ENCODE measurements at places on chromosomes 12 and 14. TPM values are rescaled to one million over a fixed set of nuclear protein-coding genes. Genes with fewer than 3 reads are reported as not detected.
A peak's percentile ranks its signal among the peaks of the same experiment; 100 is the strongest.

The RNF41 gene
- 58.9 TPM for total RNA-seq

The NPFF gene
- total RNA-seq: not detected

The TDRD9 gene
- total RNA-seq: not detected

The CFAP251 gene
- 4.9 TPM for total RNA-seq

The PKP2 gene
- 3.5 TPM for total RNA-seq

The ANKRD33 gene
- not detected for total RNA-seq

The ADAM20 gene
- total RNA-seq: not detected

- H3K4me3 ChIP-seq: no peak overlapping the region
- H3K27me3 ChIP-seq: no peaks in the 10 kb centered on the region
- H3K36me3 ChIP-seq: no peaks in the 10 kb centered on the region
These were observed 16.7 kb downstream of the TMEM132D start for GRCh38 chr12:129887101-129887500.

GRCh38 chr12:34048714-34049113 lies 26.4 kb downstream of the ALG10 start:
- no peaks in the 10 kb centered on the region for H3K4me1 ChIP-seq
- H3K27me3 ChIP-seq: no peaks in the 10 kb centered on the region
- H3K4me3 ChIP-seq: no peak overlapping the region
- DNase-seq: no peak

DNA sequence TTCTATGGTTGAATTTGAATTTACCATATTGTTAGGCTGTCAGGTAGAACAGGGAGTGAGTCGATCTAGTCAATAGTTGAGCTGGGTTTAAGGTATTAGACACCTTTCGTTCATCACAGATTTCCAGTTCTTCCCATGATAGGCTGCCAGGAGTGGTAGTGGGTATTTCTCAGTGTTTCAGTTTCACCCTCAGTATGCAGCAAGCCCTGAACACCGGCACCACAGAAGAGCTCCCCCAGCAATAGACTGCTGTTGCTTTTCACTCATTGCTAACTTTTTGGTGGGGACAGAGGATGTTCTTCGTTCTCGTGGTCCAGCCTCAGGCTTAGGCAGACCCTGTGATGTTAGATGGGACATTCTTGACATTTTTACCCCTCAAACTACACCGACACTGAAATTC lies 164.6 kb downstream of the PTPRO start:
- H3K27ac ChIP-seq: no peak overlapping the region
- H3K4me3 ChIP-seq: no peak overlapping the region
- no peaks in the 10 kb centered on the region for H3K4me1 ChIP-seq
- H3K27me3 ChIP-seq: no peaks in the 10 kb centered on the region
- no peak for DNase-seq

GRCh38 chr14:33377596-33378390 lies 439.1 kb downstream of the NPAS3 start:
- no peak for DNase-seq
- no peak overlapping the region for H3K4me3 ChIP-seq
- no peaks in the 10 kb centered on the region for H3K36me3 ChIP-seq
- H3K27me3 ChIP-seq: no peaks in the 10 kb centered on the region
- H3K27ac ChIP-seq: no peak overlapping the region
- H3K4me1 ChIP-seq: no peaks in the 10 kb centered on the region

GRCh38 chr12:49824895-49825294 lies 3.3 kb downstream of the NCKAP5L start:
- H3K27me3 ChIP-seq: no peaks in the 10 kb centered on the region
- H3K27ac ChIP-seq: peak overlapping the region; percentile 90
- H3K4me1 ChIP-seq: peaks cover 54% of the 10 kb centered on the region
- H3K4me3 ChIP-seq: no peak overlapping the region
- DNase-seq: peak; percentile 41

- H3K4me1 ChIP-seq: no peaks in the 10 kb centered on the region
- DNase-seq: no peak
- no peak overlapping the region for H3K27ac ChIP-seq
- H3K4me3 ChIP-seq: no peak overlapping the region
- no peaks in the 10 kb centered on the region for H3K36me3 ChIP-seq
These were observed 84.2 kb upstream of the TMEM263 start for GRCh38 chr12:106871477-106871876.

DNA sequence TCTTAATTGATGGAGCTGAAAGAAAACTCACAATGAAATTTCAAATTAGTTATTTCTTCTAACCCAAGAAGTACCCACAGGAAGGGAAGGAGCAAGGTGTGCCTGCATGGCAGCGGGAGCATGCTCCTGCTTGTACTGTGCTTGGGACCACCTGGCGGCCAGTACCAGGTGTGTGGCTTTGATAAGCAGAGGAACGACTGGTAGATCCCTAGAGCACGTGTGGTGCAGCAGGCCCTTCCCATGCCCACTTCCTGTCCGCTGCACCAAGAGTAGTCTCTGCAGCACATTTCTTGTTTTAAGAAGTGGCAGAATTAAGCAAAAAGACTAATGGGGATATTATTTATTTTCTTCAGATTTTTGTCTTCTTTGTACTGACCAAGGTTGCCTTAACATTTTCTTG lies 122.3 kb upstream of the ATF1 start:
- no peak overlapping the region for H3K4me3 ChIP-seq
- no peaks in the 10 kb centered on the region for H3K27me3 ChIP-seq
- no peak for DNase-seq
- H3K4me1 ChIP-seq: peaks cover 9% of the 10 kb centered on the region

DNA sequence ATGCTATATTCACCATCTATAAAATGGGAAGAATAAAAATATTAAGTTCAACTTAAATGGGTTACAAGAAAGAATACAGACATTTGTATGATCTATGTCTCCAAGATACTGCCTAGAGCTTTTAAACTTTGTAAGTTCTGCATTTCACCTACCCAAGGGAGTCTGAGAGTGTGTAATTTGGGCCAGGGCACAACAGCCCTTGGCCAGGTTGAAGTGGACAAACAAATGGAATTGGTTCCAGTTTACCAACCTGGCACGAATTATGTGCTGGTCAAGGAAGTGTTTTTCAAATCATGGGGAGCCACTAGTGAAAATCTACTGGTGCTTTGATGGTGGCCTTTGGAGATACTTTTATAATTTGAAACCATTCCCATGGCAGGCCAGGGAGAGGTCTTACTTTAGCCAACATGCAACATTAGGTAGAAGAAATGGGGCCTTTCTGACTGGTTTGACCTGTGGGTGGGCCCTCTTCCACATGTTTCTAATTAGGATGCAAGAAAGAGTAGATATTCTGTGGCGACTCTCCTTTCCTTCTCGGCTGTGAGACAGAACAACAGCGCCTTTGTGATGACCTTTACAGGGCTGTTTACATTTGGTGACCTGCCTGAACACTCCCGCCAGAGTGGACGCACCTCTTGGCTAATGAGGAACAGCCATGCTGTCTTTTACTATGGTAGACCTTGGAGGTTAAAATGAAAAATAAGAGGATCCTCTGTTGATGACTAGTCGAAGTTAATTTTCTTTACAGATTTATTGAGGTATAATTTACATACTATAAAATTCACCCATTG lies 476.6 kb downstream of the ZFP36L1 start:
- no peaks in the 10 kb centered on the region for H3K36me3 ChIP-seq
- H3K27ac ChIP-seq: no peak overlapping the region
- H3K27me3 ChIP-seq: no peaks in the 10 kb centered on the region
- DNase-seq: no peak

- no peak overlapping the region for H3K27ac ChIP-seq
- no peak overlapping the region for H3K4me3 ChIP-seq
- no peaks in the 10 kb centered on the region for H3K27me3 ChIP-seq
- DNase-seq: no peak
- no peaks in the 10 kb centered on the region for H3K36me3 ChIP-seq
These were observed 105.2 kb downstream of the ZFC3H1 start for GRCh38 chr12:71558445-71558844.

DNA sequence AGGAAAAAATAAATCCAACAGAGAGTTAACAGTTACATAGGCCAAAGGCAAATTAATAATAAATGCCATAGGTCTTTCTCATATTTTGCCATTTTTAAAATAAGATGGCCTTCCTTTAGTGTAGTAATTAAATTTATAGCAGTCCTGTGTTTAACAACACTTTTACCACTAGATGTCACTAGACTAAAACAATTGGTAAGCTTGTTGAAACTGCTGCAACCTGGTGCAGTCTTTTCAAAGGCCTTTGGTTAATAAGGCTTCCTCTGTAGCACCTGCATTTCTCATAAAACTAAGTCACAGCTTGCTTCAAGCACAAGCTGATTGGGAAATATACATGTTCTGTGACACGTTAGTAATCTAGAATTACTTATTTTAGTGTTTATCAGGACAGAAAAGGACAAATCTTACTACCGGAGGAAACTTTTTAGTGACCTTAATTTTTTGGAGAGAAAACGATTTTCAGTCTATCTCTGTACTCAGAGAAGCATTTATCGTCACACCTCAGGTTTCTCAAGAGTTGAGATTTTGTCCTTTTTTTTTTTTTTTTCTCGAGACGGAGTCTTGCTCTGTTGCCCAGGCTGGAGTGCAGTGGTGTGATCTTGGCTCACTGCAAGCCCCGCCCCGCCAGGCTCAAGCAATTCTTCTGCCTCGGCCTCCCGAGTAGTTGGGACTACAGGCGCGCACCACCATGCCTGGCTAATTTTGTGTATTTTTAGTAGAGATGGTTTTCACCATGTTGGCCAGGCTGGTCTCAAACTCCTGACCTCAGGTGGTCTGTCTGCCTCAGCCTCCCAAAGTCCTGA lies 20.0 kb downstream of the BORCS5 start:
- peaks cover 12% of the 10 kb centered on the region for H3K4me1 ChIP-seq
- no peak overlapping the region for H3K27ac ChIP-seq
- H3K4me3 ChIP-seq: no peak overlapping the region
- no peaks in the 10 kb centered on the region for H3K27me3 ChIP-seq
- no peaks in the 10 kb centered on the region for H3K36me3 ChIP-seq

GRCh38 chr12:3885277-3886094 lies 12.3 kb upstream of the PARP11 start:
- H3K27me3 ChIP-seq: peaks cover 6% of the 10 kb centered on the region
- H3K4me1 ChIP-seq: no peaks in the 10 kb centered on the region
- no peaks in the 10 kb centered on the region for H3K36me3 ChIP-seq
- peak overlapping the region; percentile 11 for H3K4me3 ChIP-seq
- DNase-seq: no peak

GRCh38 chr12:85076688-85077430 lies 40.7 kb downstream of the LRRIQ1 start:
- H3K4me1 ChIP-seq: no peaks in the 10 kb centered on the region
- no peak overlapping the region for H3K27ac ChIP-seq
- H3K27me3 ChIP-seq: no peaks in the 10 kb centered on the region

DNA sequence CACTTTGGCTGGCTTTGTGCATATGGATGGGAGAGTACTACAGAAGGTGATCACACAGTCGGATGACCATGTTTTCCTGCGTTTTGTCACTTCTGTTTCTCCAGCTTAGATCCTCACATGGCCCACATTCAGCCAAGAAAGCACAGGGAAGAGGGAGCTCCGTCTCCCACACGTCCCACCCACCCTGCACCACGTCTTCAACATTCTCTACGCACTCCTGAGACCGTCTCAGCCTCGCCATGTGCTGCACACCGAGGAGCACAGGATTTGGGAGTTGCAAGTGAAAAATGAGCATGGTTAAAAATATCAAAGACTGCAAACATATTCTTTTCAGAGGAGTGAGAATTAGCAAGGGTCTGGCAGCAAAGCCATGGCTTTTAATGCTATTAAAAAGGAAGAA lies 122.2 kb downstream of the APAF1 start:
- no peaks in the 10 kb centered on the region for H3K4me1 ChIP-seq
- no peak for DNase-seq
- H3K4me3 ChIP-seq: no peak overlapping the region
- H3K27ac ChIP-seq: no peak overlapping the region
- H3K36me3 ChIP-seq: no peaks in the 10 kb centered on the region

DNA sequence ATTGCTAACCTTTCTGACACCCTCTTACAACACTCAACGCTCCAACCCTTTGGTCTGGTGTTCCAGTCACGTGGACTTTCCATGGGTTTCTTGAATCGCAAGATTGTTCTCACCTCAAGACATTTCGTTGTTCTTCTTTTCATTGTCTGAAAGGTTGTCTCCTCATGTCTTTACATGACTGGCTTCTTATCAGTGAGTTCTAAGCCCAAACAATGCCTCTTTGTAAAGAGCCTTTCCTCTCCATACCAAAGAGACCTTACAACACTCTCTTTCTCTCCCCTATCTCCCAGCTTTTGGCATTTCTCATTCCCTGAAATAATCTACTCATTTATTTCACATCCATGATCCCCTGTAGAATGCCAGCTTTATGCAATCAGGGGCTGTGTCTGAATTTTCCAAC lies 1144.8 kb downstream of the AACS start:
- H3K27ac ChIP-seq: no peak overlapping the region
- no peak for DNase-seq
- H3K4me3 ChIP-seq: no peak overlapping the region
- H3K27me3 ChIP-seq: no peaks in the 10 kb centered on the region

DNA sequence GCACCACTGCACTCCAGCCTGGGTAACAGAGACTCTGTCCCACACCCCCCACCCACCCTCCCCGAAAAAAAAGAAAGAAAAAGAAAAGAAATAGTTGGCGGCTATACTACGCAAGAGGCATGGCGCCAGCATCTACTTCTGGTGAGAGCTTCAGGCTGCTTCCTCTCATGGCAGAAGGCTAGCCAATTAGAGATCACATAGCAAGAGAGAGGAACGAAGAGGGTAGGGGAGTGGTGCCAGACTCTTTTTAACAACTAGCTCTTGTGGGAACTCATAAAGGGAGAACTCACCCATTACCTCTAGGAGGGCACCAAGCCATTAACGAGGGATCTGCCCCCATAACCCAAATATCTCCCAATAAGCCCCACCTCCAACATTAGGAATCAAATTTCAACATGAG lies 6.2 kb downstream of the DENND5B start:
- DNase-seq: no peak
- H3K27ac ChIP-seq: no peak overlapping the region

DNA sequence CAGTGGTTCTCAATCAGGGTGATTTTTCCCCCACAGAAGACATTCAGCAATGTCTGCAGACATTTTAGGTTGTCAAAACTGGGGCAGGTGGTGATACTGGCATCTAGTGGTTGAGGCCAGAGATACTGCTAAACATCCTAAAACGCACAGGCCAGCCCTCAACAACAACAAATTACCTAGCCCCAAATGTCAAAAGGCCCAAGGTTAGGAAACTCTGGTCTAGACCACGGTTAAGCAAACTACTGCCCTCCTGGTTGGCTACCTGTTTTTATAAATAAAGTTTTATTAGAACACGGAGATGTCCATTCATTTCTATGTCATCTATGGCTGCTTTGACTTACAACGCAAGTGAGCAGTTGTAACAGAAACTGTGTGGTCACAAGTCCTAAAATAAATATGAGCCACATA lies 186.7 kb downstream of the EFCAB11 start:
- no peaks in the 10 kb centered on the region for H3K27me3 ChIP-seq
- H3K4me3 ChIP-seq: no peak overlapping the region

- H3K27me3 ChIP-seq: no peaks in the 10 kb centered on the region
- H3K36me3 ChIP-seq: no peaks in the 10 kb centered on the region
- H3K27ac ChIP-seq: no peak overlapping the region
- no peaks in the 10 kb centered on the region for H3K4me1 ChIP-seq
These were observed 97.3 kb downstream of the RIN3 start for GRCh38 chr14:92610849-92611271.

DNA sequence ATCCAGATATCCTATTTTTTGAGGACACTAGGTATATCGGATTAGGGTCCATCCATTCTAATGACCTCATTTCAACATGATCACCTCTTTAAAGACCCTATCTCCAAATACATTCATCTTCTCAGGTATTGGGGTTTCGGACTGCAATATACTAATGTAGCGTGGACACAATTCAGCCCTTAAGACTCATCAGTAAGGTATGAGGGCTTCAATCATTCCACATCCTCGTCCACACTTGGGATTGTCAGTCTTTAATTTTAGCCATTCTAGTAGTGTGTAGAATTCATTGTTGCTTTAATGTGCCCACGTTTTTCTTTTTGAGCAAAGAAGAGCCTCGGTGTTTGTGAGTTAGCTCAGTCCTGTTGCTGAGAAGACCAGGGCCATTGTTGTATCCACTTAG lies 177.0 kb upstream of the TBX3 start:
- no peak overlapping the region for H3K4me3 ChIP-seq
- H3K27ac ChIP-seq: no peak overlapping the region
- no peaks in the 10 kb centered on the region for H3K4me1 ChIP-seq
- H3K27me3 ChIP-seq: no peaks in the 10 kb centered on the region
- no peak for DNase-seq
- H3K36me3 ChIP-seq: no peaks in the 10 kb centered on the region
